ENCODE measurements at places on chromosomes 16 and 17.

DNA sequence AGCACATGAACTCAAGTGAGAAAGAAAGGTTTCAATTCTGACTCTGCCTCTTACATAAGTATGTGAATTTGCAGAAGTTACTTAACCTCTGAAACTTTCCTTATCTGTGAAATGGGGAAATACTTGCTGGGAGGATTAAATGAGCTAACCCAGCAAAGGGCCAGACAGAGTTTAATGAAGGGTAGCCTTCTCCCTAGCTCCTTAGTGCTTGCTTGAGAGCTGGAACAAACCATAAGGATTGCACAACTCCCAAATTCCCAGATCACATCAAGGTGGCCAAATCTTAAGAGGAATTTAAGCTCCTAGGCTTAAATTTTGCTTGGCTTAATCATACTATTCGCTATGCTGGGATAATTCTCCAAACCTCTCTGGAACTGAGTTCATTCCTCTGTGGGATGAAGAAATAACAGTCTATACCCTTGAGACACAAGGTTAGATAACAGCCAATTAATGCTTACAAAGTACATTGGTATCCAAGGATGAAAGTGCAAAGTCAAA is 11.8 kb upstream of the WSB1 start:
- DNase-seq: peak; percentile 15

DNA sequence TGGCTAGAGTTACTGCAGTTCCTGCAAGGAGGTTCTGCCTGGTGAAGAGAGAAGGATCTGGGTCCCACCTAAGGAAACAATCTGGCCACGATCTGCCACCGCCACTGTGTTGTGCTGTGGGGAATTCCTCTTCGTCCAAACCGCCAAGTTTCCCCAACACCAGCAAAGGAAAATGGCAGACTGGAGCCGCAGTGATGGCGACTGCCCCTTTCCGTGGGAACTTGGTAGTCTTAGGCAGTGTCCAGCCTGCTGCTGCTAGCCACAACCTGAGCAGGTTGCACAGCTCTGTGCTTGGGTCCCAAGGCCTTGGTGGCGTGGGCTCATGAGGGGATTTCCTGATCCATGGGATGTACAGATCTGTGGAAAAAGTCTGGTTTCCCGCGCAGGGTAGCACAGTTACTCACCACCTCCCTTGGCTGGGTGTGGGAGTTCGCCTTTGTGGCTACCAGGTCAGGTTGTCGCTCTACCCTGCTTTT is 28.6 kb downstream of the NFATC3 start:
- no peak for DNase-seq

DNA sequence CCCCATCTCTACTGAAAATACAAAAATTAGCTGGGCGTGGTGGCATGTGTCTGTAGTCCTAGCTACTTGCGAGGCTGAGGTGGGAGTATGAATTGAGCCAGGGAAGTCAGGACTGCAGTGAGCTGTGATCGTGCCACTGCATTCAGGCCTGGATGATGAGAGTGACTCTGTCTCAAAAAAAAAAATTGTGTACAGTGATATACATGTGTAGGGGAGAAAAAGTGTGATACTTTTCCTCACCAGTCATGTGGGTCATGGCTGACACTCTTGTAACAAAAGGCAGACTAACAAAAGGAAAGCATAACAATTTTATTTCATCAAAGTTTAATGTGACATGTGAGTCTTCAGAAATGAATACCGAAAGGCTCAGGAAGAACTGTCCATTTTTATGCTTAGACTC is 2.0 kb upstream of the ABCC12 start:
- DNase-seq: no peak

DNA sequence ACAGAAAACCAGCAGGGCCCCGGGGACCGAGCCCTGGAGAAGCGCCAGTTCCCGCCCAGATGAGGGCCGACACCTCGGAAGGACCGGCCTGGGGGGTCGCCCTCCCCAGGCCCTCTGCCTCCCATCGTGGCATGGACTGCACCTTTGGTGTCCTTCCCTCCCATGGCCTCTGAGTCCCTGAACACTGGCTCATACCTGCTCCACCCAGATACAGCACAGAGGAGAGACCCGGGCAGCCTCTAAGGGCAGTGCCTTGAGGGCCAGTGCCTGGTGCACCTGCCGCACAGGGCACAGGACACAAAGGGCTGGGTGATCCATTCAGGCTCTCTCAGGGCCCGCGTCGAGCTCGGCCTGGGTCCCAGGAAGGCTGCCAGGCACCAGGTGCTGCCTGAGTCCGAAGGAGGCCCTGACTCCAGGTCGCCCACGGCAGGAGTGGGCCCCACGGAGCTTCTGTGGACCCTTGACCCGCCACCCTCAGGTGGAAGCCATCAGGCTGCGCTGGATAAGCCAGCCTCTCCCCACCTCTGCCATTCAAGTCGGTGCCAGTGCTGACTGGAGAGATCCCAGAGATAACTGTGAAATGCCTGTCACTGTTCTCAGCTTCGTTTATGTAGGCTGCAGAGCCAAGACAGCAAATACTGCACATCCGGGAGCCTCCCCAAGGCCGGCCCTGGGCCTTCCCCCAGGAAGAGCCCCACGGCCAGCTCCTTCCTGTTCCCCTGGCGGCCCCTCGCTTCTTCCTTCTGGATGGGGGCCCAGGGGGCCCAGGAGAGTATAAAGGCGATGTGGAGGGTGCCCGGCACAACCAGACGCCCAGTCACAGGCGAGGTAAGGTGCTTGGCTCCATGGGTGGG is at the start of gene ZG16B:
Gene ZG16B (plus strand): TSS at position 803 of the 854 bp plus-strand sequence. CDS start 139 bp downstream, outside the sequence.
- DNase-seq: no peak

GRCh38 chr17:11638700-11639265 is 40.5 kb downstream of the DNAH9 start:
- DNase-seq: no peak

GRCh38 chr16:27425961-27426360 is 24.0 kb downstream of the IL21R start:
- no peak for DNase-seq

DNA sequence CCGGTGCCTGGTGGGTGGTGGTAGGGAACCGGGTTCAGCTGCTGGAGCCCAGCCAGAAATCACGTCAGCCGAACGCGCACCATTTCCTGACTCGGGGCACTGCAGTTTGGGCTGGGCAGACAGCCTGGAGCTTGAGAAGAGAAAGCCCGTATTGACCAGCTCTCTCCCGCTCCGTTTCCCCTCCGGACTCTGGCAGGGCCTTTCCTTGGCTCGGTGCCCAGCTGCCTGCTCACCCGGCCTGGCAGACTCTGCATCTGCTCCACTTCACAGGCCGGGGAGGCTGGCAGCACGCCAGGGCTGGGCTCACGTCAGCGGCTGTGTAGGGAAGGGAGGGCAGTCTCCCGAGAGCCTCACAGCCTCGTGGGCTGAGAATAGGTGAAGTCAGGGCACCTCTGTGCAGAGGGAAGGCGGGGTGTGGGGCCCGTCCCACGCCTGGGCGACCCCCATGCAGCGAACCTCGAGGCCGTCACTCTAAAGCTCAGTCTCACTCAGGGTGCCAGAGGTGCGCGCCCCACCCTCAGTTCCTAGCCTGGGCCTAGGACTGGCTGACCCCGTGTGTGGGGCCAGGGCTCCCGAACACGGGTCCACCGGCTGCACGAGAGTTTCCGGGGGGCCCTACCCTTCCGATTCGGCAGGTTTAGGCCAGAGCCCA is 59.1 kb downstream of the OR1D5 start:
- DNase-seq: peak; percentile 96

GRCh38 chr16:48235058-48235555 is 9.0 kb upstream of the LONP2 start:
- DNase-seq: no peak

DNA sequence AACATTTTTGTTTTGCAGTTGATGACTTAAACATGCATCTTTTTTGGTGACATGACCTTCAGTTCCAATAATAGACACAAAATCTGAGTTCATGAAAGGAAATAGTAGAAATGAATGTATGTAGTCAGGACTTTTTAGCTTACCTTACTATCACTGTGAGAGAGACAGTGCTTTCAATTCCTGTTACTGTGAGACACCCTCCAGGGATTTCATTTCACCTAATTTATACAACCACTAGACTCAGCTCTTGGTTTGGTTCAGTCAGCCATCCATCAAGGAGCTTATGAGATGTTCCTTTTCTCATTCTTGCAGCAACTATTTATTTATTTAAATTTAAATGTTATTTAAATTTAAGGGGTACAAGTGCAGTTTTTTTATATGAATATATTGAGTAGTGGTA is 77.9 kb downstream of the MAP2K4 start:
- no peak for DNase-seq

GRCh38 chr16:49165025-49165424 is 116.6 kb downstream of the CBLN1 start:
- DNase-seq: no peak

DNA sequence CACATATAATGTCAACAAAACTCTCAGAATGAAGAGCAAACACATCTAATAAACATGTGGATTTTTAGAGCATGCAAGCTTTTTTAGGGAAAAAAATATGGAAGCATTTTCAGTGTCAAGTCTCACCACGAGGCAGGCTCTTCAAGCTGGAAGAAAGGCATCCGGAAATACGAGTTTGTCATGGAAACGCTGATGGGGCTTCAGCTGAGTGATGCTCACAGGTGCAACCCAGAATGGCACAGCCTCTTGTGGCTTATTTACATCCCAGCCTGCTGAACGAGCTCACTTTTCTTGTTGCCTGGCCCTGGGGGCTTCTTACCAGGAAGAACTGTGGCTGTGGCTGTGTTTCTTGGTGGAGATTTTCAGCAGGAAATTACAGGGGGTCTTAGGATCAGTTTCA is 24.1 kb upstream of the DYNLL2 start:
- no peak for DNase-seq

GRCh38 chr16:73949574-73950320 is 346.9 kb upstream of the PSMD7 start:
- peak; percentile 81 for DNase-seq

DNA sequence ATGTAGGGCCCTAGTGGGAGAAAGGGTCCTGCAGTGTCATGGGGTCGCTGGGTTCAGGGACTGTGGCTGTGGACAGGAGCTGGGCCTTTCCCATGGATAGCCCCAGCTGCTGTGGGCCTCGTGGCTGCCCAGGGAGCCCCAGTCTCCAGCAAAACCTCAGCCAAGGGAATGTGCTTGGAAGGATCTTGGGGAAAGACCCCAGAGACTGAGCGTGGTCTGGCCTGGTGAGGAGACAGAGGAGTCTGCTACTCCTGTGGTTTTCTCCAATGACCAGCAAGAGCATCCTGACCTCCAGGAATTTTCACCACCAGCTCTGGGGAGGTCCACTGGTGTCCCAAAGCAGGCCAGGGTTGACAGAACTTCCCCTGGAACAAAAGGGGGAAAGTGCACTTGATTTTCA is 42.3 kb downstream of the RNF112 start:
- no peak for DNase-seq

- DNase-seq: no peak
Observed at GRCh38 chr16:86806838-86807351, 228.5 kb downstream of the FOXL1 start.

DNA sequence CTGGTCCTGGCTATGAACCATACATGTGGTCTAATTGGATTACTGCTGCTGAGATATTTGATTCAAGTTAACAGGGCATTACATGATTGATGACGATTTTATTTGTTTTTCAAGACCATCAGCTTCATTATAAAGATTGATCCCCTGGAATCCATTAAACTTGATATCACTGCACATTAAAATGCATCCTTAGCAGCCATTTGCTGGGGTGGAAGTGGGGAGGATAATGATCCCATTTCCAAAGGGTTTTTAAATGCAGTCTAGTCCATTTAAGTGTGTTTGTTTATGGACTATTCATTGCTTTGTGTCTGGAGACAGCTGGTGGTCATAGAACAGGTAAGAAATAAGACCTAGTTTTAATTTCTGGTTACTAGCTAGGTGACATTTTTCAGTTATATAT is 40.9 kb downstream of the ADAMTS18 start:
- DNase-seq: no peak

DNA sequence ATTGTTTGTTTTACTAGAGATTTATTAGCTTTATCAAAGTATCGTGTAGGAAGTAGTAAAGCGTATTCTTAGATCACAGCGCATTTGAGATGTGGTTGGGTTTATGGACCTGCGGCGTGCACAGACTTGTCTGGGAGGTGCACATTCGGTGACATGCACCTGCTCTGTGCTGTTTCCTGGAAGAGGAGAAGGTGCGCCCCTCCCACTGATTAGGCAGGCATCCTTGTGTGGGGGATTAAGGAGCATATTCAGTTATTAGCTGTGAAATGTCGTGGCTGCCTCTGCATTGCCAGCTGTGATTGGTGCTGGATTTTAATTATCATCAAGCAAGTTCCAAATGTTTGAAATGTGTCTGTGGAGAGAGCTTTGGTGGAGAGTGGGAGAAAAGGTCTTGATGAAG is 903.8 kb upstream of the RBFOX1 start:
- no peak for DNase-seq

DNA sequence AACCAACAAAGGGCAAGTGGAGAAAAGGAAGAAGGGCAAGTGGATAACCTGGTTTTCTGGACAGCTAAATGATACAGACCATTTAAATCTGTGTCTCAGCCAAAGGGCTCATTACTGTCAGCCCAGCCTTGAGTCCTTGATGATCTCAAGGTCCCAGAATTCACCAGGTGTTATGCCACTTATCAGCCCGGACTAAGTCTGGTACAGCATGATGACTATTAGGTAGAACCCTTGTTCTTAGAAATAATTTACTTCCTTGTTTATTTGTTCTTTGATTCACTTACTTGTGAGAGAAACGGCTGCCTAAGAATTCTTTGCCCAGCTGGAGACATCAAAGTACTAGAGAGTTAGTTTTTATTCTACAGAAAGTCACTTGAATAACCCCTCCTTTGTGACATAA is 3.5 kb downstream of the PDILT start:
- no peak for DNase-seq

DNA sequence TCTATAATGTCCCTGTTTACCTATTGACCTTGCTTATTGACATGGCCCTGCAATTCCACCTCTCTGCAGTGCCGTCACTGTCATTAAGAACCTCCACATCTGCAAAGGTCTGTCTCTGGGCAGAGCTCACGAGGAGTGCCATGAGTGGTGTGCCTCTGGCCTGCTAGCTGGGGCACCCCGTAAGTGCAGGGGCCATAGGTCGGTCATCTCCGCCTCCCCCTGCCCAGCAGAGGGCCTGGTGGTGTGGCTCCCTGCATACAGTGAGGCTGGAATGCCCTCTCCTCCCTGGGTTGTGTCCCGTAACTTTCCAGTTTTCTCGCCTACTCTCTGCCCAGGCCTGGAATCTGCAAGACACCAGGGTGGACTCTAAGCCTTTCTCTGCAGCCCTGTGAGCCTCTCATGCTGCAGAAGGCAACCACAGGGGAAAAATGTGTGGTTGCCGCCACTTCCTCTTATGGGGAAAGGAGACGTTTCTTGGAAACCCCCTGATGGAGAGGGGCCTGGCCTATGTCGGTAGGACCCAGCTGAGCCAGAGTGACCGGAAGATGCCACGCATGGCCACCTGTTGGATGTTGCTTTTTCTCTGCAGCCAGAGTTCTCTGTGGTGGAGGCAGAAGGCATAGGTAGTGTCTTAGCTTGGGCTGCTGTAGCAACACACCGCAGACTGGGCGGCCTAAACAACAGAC is 2.7 kb upstream of the SNX20 start:
- DNase-seq: no peak
